H4 (cell line): ENCODE measurements at places on chromosomes 7 and 10. TPM values are rescaled to one million over a fixed set of nuclear protein-coding genes. Genes with fewer than 3 reads are reported as not detected.
A peak's percentile ranks its signal among the peaks of the same experiment; 100 is the strongest.

PTEN gene
- not detected in 2 replicates for total RNA-seq

CDNF gene
- total RNA-seq, result 0.10 TPM in 1 of 2 replicates, not detected in the other

HTR7 gene
- total RNA-seq, result 23.6 and 27.7 TPM in 2 replicates

CYCS gene
- 338 and 389 TPM in 2 replicates for total RNA-seq

SFMBT2 gene
- total RNA-seq, result 0.85 and 1.0 TPM in 2 replicates

ATOH7 gene
- total RNA-seq, result 0.27 and 0.88 TPM in 2 replicates

GRCh38 chr7:98686466-98687080, 69.5 kb downstream of the NPTX2 start:
- no peak for DNase-seq

DNA sequence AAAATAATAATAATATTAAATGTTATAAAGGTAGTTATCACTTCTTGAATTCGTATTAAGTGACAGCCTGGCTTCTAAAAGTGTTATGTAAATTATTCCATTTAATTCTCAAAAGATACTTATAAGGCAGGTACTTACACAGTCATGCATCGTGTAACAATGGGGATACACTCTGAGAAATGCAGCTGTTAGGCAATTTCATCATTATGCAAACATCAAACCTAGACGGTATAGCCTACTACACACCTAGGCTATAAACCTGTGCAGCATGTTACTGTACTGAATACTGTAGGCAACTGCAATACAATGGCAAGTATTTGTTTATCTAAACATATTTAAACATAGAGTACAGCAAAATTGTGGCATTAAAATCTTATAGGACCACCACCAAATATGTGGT, 1.5 kb downstream of the IFIT1 start:
- no peak for DNase-seq

DNA sequence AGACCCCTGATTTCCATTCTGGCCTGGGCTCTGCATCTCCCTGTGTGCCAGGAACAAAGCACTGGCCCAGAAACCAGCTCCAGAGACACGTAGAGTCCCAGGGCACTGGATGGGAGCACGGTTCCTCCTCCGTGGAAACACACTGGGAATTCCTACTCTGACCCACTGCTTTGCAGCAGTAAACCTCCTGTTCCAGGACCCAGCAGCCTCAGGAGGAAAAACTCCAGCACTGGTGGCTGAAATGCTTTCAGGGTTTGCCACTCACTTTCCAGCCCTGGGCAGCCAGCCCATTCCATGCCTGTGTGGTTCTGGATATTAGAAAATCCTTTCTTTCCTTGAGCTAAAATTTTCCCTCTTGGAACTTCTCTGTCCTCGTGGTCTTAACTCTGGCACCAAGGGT, 58.0 kb downstream of the FAM171A1 start:
- DNase-seq, result no peak

GRCh38 chr7:96836456-96836855, 126.8 kb upstream of the SEM1 start:
- no peak for DNase-seq

GRCh38 chr10:34612938-34613337, 202.2 kb downstream of the PARD3 start:
- DNase-seq, result no peak

- DNase-seq, result no peak
Measured at GRCh38 chr7:95976369-95977060, 204.2 kb downstream of the DYNC1I1 start.

GRCh38 chr7:143360788-143361551, 1.5 kb downstream of the FAM131B start:
- no peak for DNase-seq

DNA sequence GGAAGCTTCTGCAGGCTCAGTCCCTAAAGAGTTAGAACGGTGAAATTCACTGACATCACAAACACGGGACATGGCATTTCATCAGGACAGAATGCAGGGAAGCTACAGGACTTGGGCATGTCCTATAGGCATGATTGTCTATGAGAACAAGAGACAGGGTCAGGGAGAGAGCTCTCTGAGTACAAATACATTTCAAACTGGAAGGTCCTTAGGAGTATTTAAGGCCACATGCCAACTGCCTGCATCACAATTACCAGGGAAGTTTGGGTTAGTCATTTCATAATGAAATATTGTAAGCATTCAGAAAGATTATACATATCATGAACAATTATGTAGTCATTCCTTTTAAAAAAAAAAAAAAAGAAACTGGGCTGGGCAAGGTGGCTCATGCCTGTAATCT, 71.3 kb downstream of the CREB3L2 start:
- no peak for DNase-seq

GRCh38 chr10:103276896-103277712, at the start of gene INA:
INA (plus strand) TSS chr10:103277138; CDS start chr10:103277212, 74 bp downstream.
- DNase-seq, result no peak

DNA sequence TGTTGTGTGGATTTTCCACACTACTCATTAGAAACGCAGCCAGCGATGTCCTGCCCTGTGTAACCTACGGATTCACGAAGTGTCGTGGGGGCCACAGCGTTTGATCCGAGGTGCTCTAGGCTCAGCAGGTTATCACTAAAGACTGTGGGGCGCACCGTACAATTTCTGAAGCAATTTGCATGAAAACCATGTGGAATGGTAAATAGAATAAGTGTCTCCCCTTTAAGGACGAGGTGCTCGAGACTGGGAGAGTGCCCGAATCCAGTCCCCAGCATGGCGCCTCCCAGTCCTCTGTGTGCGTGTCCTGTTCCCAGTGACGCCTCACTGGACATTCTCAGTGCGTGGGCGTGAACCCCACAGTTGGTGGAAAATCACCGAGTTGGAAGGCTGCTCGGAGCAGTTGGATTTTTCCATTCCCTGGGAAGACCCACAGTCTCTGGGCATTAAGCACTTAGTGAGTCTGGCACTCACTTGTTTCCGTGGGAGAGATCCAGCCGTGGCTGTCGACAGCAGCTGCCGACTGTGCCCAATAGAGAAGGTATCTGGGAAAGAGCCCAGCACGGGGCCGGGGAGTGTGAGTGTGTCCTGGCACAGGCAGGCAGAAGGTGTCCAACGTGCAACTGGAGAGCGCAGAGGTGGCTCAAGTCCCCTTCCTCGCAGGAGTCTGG, 37.0 kb downstream of the PFKP start:
- DNase-seq, result no peak

GRCh38 chr7:151059367-151060112, at the start of gene SLC4A2:
SLC4A2 (plus strand) TSS chr7:151059589; CDS start chr7:151061988, 2,399 bp downstream.
- peak; percentile 60 for DNase-seq

GRCh38 chr7:29397398-29397797, 166.2 kb upstream of the PRR15 start:
- DNase-seq, result no peak

DNA sequence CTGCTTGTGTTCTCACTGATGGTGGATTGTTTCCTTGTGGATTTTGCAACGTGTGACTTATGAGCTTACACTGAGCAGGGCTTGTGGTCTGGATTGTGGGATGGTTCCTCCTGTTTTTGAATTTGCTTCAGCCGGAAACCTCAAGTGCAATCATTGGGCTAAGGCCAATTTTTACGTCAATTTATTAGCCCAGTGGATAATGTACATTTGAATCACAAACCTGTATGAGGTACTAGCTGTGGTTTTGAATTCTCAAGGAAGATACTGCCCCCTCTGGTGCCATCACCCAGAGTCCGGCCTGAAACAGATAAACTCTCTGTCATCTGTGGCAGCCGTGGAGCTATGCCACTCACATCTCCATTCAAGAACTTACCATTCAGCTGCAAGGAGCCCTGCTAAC, 7.3 kb upstream of the ZNF777 start:
- DNase-seq, result no peak

DNA sequence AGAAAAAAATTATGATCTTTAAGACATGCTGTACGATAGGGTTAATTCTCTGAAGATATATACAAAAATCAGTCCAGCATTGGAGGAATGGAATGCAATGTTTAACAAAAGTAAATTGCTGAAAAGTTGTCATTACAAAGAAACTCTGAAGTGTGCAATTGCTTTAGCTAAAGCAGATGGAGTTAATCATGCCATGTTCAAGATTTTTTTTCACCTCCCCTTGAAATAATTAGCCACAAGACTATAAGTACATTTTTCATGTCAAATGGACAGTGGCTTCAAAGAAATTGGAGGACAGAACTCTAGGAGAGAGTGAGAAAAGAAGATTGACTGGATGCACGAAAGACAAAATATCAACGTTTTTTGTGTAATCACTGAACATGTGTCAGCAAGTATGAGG, 63.1 kb upstream of the MEOX2 start:
- DNase-seq, result no peak

GRCh38 chr7:7732621-7733281, 14.3 kb upstream of the RPA3 start:
- DNase-seq, result peak; percentile 89

- peak; percentile 67 for DNase-seq
Measured at GRCh38 chr10:93991596-93992284, 2.0 kb upstream of the PLCE1 start.

DNA sequence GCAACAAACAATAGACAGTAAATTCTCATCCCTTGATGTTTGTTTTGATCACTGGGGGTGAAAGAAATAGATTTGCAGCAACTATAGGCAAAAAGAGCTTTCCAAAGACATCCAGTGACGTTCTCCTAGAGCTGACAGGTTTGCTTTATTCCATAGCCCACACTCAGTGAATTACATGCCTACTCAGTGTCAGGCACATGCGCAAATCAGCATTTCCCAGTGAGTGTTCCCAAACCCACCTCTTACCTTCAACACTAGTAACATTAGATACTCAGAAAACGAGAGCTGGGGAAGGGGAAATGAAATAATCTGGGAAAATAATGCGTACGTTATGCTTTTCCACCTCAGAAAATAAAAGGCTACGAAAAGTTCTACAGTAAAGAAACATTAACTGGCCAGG, 144.1 kb downstream of the CPEB3 start:
- no peak for DNase-seq

- DNase-seq, result peak; percentile 32
Measured at GRCh38 chr10:34049887-34050286, 715.4 kb upstream of the NRP1 start.

GRCh38 chr7:98418636-98419315, 17.9 kb upstream of the BAIAP2L1 start:
- DNase-seq, result peak; percentile 98

- DNase-seq, result no peak
Measured at GRCh38 chr7:111960984-111961383, 245.2 kb downstream of the DOCK4 start.

DNA sequence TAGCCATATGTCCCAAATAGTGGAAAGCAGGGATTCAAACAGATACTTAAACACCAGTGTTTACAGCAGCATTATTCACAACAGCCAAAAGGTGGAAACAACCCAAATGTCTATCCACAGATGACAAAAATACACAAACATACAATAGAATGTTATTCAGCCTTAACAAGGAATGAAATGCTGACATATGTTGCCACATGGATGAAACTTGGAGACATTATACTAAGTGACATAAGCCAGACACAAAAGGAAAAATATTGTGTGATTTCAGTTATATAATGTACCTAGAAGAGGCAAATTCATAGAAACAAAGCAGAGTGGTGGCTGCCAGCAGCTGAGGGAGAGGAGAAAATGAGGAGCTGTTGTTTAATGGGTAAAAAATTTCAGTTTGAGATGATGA, 533.9 kb upstream of the FZD8 start:
- DNase-seq, result no peak
